ENCODE measurements at places on chromosomes 7 and 10.

DNA sequence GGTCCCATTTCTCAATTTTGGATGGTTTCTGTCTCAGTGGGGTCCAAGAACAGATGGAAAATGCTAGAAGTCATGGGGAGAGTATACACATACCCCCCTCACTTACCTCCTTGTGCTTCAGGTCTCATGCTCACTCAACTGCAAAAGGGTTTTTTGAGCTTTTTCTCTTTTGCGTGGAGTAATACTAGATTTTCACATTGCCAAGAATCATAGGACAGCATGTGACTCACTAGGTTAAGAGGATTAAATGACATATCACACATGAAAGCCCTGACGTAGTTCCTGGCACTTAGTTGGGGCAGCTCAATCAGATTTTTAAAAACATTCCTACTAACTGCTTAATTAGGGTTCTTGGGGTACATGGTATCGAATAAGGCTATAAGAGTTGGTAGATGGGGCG is 4.5 kb downstream of the PI4K2A start:
- no peak for DNase-seq

- DNase-seq = no peak
These were observed 4.9 kb downstream of the FAM53B start for GRCh38 chr10:124739119-124739921.

- no peak for DNase-seq
These were observed 69.3 kb upstream of the PHYHIPL start for GRCh38 chr10:59107147-59107546.

DNA sequence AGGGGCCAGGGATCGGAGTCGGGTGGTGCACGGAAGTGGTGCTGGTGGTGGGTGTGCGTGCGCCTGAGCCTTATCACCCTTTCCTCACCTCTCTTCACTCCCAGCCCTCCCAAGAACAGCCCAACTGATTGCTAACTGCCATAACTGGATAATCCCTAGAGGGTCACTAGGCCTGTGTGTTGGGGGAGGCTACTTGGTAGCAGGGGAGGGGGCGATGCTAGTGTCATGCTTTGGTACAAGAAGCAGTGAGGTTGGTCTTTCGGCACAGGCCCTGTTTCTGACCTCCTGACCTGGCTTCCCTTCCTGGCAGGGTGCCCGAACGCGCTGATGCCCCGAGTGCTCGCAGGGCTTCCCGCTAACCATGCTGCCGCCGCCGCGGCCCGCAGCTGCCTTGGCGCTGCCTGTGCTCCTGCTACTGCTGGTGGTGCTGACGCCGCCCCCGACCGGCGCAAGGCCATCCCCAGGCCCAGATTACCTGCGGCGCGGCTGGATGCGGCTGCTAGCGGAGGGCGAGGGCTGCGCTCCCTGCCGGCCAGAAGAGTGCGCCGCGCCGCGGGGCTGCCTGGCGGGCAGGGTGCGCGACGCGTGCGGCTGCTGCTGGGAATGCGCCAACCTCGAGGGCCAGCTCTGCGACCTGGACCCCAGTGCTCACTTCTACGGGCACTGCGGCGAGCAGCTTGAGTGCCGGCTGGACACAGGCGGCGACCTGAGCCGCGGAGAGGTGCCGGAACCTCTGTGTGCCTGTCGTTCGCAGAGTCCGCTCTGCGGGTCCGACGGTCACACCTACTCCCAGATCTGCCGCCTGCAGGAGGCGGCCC is 652 bp downstream of the KAZALD1 start:
- peak; percentile 43 for DNase-seq

DNA sequence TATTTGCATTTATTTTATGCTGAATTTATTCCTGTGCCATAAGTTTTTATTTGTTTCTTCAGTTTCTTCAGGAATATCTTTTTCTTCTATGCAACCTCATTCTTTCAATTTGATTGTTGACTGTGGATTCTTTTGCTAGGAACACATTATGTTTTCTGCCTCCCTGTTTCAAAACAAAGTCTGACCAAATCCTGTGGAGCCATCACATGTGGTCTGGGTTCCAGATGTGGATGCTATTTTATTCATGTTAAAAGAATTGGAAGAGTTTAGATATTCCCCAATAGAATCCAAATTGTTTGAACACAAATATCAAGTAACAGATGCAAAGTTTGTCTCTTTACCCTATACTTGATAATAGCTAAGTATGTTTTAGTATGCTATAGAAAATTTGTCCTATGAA is 56.8 kb upstream of the LRRC17 start:
- no peak for DNase-seq

GRCh38 chr10:104201636-104202035 is 30.5 kb downstream of the CFAP43 start:
- DNase-seq = no peak

DNA sequence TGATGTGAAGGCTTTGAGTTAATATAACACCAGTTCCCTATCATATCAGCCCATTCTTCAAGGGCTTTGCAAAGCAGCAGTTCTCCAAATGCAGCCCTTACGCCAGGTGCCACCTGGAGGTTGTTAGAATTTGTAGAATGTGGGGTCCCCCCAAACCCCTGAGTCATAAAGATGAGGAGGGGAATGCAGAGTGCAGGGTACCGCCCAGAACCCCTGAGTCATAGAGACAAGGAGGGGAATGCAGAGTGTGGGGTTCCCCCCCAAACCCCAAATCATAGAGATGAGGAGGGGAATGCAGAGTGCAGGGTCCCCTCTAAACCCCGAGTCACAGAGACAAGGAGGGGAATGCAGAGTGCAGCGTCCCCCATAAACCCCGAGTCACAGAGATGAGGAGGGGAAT is 605.8 kb downstream of the PTPRN2 start:
- no peak for DNase-seq

DNA sequence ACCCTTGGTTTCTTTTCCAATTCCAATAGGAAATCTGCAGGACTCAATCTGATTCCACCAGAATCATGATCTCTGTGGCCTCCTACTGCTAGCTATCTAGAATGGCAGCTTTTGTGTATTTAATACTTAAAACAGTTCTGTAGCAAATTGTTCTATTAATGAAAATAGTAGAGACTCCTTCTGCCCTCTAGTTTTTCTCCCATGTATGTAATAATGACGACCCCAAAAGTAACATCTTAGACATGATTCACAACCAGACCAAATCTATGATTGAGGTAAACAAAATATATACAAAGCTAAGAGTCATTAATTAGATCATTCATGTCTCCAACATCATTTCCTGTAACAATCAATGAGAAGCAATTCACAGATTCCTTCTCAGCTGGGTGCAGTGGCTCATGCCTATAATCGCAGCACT is 259.1 kb upstream of the MKLN1 start:
- no peak for DNase-seq

DNA sequence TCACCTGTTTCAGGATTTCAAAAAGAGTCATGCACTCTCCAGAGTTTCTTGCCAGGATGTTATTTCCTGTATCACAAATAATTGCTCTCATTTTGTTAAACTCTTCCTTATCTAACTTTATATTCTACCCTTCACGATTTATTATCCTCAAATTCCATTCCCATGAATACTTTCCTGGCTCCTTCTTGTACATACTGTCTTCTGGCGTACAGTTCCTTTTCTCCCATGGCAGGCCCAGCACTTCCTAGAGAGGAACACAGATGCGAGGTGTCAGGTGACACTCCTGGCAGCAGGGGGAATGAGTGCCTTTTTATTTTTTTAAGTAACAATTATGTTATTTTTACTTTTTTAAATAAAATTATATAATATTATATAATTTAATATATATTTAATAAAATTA is 411.9 kb downstream of the TFEC start:
- DNase-seq = no peak

GRCh38 chr10:26624006-26624405 is 73.5 kb upstream of the PDSS1 start:
- DNase-seq = no peak

DNA sequence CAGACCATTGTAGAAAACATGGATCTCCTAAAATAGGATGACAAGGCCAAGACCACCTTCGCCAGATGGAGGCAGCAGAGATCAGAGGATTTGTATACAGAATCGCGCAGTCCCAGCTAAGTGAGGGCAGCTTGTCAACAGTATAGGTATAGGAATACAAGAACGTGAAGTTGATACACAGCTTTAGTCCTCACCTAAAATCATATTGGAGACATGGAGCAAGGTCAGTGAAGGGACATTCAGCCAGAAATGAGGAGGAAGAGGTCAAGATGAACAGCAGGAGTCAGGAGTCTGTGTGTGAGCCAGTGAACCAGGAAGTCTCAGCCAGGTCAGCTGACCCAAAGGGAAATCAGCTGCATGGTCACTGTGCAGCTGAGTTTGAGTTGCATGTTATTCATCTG is 263.4 kb upstream of the PRKCQ start:
- no peak for DNase-seq

DNA sequence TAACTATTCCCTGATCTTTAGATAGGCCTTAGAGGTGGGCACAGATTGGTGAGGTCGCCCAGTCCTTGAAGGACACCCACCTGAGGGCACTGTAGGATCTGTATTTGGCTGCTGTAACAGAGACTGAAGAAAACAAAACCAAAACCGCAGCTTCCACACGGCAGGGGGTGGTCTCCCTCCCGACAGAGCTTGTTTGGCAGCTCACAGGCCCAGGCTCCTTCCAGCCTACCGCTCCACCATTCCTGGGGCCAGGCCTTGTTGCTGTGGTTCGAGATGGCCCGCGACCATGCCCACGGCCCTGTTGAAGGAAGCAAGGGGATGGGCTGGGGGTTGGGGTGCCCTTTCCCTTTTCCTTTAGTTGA is 30.4 kb downstream of the ZNF783 start:
- DNase-seq = no peak

DNA sequence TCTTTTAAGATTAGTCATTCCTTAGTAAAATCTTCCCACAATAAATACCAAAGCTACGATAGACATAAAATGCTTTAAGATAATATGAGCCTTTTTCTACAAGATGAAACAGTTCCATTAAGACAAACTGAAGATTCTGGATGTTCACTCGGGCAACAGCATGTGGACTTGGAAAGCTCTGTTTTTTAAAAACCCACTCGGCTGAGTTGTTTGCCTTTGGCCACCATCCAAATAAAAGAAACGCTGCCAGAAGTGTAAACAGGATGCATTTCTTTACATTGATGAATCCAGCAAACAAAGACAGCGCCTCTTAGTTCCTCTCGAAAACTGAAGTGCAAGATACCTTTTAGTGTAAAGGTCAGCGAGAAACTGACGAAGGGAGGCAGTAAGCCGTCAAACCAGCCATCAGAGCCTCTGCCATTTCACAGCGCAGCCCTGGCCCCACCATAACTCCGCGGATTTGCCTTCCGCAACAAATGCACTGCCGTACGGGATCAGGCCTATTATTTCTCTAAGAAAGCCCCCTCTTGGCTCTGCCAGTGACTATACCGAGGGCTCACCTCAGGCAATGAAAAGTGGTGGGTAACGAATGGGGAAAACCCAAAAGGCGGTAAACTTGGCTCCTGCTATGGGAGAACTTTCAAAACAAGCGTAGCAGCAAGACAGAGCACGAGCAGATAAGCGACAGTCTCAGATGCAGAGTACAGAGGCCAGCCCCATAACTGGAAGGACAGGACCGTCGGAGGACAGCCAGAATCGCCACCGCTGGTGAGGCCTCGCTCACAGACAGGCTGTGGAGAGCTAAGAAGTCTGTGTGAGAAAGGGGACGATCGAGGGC is 41.4 kb downstream of the GNA12 start:
- no peak for DNase-seq

DNA sequence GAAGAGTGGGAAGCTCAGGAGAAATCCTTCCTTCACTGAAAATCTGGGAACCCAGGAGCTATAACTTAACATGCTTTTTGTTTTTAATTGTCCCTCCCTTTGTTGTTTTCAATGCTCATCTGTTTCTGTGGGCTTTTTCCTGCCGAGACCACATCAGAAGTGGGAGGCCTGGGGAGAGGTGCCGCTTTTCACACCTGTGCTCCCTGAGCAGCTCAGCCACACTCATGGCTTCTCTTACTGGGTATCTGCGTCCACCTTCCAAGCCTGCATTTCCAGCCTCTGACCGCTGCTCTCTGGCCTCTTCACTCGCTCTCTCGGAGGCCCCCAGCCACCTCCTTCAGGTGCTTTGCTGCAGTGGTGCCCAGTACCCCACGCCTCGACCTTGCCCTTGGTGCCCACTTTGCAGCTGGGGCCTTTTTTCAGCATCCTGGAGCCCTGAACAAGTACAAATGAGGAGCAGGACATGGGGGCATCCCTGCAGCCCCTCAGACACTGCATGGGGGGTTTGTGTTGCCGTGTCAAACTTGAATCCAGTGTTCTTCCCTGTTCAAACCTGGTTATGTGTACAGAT is 9.9 kb downstream of the C7orf57 start:
- no peak for DNase-seq

- no peak for DNase-seq
These were observed 88.1 kb downstream of the HIP1 start for GRCh38 chr7:75650681-75651080.

GRCh38 chr10:12164085-12164484 is 31.6 kb downstream of the NUDT5 start:
- no peak for DNase-seq

DNA sequence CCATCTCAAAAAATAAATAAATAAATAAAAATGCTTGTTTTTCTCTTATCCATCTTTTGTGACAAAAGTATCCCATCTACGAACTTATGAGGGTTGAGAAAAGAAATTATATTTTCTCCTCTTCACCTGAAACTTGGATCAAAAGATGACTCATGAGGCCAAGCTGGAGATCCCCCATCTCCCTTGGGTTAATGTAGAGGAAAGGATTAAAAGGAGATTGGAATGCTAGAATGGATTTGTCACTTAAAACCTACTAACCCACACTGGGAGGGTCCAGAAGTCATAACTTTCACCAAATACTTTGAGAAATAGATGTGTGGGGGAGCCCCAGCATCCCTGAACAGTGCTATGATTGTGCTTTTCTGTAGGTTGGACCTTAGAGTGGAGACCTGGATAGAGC is 46.3 kb upstream of the PIK3CG start:
- no peak for DNase-seq

- no peak for DNase-seq
These were observed 304.5 kb downstream of the MDFIC start for GRCh38 chr7:115226410-115226809.

DNA sequence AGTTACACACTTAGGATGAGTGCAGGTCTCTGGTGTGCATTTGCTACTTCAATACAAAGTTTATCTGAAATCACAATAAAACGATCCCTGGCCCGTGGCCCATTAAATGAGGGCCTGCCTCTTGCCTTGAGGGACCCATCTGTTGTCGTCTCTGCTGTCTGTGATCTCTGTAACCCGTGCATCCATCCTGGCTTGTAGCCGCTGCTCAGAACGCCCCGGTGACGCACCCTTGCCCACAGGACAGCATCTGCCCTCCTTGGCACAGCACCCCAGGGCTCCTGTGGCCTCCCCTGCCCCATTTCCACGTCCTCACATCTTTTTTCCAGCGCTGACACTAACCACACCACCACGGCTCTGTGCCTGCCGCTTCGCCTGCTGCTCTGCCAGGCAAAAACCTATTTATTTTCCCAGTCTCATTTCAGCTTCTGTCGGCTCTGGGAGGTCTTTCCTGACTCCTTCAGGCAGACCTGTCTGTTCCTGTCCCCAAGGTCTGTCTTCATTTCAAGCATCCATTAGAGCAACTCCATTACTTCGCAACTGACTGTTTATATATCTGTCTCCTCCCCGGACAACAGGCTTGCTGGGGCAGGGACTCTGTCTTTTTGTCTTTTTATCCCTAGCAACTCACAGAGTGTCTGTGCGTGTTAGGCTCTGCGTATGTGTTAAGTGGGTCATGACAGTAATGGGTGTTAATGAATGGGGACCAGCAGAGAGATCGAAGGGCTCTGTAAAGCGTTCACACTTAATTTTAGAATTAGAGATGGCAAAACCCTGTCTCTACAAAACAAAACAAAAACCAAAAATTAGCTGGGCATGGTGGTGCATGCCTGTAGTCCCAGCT is 16.4 kb downstream of the CARD11 start:
- no peak for DNase-seq

Data from activated T-helper 9 cell treated with anti-CD3 and anti-CD28 coated beads, Interleukin-2, amount 50 U/mL, for 16 hours (primary cell).